ENCODE measurements at places on chromosomes 7 and 10. TPM values are rescaled to one million over a fixed set of nuclear protein-coding genes. Genes with fewer than 3 reads are reported as not detected.

The RBP3 gene
- not detected for total RNA-seq

The RBM20 gene
- total RNA-seq, result not detected

The ANKRD30A gene
- not detected for total RNA-seq

The CAMK1D gene
- 16.3 TPM for total RNA-seq

The SAMD9L gene
- 45.6 TPM for total RNA-seq

The RTKN2 gene
- total RNA-seq, result 1.2 TPM

The SEMA3D gene
- total RNA-seq, result not detected

The CABCOCO1 gene
- total RNA-seq, result not detected

The HIPK2 gene
- 245 TPM for total RNA-seq

The GNAT3 gene
- not detected for total RNA-seq

The RHOBTB1 gene
- total RNA-seq, result not detected

The MPP7 gene
- total RNA-seq, result 2.7 TPM

The BAMBI gene
- not detected for total RNA-seq

The AKR1C8 gene
- total RNA-seq, result 1.3 TPM

The ANXA7 gene
- 104 TPM for total RNA-seq
